Left ventricle myocardium superior (tissue), 1 donor: ENCODE measurements at places on chromosomes 3 and 15. TPM values are rescaled to one million over a fixed set of nuclear protein-coding genes. Genes with fewer than 3 reads are reported as not detected.

DNA sequence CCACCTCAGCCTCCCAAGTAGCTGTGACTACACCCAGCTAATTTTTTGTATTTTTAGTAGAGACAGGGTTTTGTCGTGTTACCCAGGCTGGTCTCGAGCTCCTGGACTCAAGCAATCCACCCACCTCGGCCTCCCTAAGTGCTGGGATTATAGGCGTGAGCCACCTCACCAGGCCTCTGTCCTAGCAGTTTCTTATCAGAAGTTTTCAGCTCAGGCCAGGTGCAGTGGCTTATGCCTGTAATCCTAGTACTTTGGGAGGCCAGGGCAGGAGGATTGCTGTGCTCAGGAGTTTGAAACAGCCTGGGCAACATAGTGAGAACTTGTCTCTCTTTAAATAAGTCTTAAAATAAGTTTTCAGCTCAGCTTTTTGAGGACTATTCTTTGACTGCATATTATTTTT lies 48.4 kb downstream of the SGO1 start:
- no peak for DNase-seq

Gene STRC
- total RNA-seq: not detected

DNA sequence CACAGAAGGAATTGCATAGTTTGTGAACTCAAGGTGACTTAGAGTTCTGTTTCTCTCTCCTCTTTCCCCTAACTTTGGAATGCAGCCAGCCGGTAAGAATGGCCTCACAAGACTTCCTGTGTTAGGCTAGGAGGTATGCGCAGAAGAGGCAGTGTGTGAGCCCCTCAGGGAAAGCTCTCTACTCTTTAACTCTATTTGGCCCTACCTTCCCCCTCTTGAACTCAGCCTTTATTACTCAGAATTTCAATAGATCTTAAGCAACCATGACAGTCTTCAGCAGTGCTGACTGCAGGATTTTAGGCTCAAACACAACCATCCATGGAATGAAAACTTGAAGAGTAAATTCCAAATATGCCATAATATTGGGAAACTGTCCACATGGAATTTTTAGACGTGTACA lies 209.5 kb downstream of the DTWD1 start:
- no peak for DNase-seq

Gene ZNF385D
- 2.8 TPM for total RNA-seq

Gene SLC15A2
- 6.8 TPM for total RNA-seq

GRCh38 chr15:67999320-68000100 lies 54.6 kb upstream of the PIAS1 start:
- DNase-seq: no peak

Gene HIGD1A
- 333 TPM for total RNA-seq

- DNase-seq: peak; percentile 79
Measured at GRCh38 chr15:68930268-68931022, at the start of gene SPESP1. SPESP1 (plus strand) TSS chr15:68930525; CDS start chr15:68930654, 129 bp downstream.

GRCh38 chr15:77528968-77529319 lies 103.8 kb downstream of the LINGO1 start:
- peak; percentile 42 for DNase-seq

GRCh38 chr3:75042941-75043340 lies 428.5 kb upstream of the CNTN3 start:
- DNase-seq: no peak

Gene FOXB1
- total RNA-seq: not detected

DNA sequence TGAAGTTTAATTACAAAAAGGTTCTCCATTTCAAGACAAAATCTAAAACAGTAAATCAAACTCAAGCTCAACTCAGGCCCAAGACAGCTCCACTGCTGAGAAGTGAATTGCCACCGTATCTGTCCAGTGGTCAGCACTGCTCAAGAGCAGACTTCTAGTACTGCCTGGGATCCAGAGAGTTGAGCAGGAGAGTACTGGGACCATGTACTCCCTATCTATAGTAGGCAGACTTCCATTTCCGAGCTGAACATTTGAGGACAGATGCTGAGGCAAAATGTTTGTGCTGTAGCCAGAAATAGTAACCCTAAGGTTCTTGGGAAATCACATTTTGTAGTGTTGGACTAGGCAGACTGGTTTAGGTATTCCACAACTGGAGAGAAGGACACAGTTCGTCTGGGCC lies 44.1 kb downstream of the MRPL3 start:
- DNase-seq: no peak

GRCh38 chr15:33114374-33114717 lies 80.2 kb downstream of the FMN1 start:
- DNase-seq: no peak

DNA sequence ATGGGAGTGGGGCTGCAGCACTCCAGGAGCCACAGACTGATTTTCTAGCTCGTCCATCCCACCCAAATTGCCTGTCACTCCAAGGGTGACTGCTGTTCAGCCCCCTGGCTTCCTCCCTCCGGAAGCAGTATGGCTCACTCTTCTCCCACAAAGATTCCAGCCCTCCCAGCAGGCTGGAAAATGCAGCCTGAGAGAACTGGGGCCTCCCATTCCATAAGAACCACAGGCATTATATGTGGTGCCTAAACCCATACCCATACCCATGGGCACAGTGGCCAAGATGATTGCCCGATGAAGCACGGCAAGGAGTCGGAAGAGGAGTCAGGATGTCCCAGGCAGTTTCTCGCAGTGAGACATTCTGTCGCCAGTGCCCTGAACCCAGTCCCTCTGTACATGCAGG lies 6.0 kb upstream of the VILL start:
- no peak for DNase-seq

Gene AADAC
- total RNA-seq: 0.35 TPM

DNA sequence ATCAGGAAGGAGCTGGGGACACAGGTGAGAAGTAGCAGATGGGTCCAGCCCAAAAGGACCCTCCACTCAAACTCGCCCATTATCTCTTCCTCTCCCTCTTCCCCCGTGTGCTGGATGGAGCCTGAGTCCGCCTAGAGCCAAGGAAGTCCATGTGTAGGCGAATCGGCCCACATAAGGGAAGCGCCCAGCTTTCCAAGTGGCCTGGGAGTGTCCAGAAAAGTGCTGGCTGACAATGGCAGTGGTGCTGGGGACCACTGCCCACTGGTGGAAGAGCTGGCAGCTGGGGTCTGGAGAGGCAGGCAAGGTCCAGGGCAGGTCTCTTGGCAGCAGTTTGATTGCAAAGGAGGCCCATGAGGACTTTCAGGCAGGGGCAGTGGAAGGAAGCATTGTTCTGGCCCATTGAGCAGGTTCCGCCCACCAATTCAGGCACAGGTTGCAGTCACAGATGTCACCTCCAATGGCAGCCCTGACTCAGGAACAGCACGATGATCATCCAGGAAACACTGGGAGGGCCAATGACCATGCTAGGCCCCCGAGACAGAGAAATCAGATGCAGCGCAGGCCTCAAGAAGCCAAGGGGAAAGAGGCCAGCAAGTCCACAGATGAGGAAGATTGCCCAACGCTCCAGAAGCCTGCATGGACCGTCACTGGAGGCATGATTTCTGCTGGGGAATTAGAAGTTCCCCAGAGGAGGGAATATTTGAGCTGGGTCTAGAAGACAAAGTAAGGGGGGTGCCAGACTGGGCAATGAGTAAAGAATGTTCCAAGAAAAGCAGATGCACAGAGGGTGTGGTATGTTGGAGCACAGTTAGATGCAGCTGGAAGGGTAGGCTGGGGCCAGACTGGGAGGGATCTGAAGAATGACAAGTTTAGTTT lies 3.0 kb downstream of the MFGE8 start:
- DNase-seq: peak; percentile 54

GRCh38 chr3:58346368-58346767 lies 13.7 kb downstream of the PXK start:
- no peak for DNase-seq

Gene IL20RB
- 0.12 TPM for total RNA-seq

DNA sequence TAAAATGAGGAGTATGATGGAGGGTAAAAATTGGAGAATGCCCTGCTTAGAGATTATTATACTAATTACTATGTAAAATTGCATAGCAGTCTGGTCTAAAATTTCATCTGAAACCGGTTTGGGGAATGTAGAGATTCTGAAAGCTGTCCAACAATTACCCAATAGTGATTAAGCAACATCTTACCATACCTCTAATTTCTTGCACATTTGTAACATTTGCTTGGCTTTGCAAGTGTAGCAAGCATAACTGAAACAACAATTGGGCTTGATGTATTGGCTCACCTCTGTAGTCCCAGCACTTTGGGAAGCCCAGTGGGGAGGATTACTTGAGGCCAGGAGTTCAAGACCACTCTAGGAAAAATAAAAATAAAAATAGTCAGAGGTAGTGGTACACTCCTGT lies 17.4 kb downstream of the AADACL2 start:
- no peak for DNase-seq

DNA sequence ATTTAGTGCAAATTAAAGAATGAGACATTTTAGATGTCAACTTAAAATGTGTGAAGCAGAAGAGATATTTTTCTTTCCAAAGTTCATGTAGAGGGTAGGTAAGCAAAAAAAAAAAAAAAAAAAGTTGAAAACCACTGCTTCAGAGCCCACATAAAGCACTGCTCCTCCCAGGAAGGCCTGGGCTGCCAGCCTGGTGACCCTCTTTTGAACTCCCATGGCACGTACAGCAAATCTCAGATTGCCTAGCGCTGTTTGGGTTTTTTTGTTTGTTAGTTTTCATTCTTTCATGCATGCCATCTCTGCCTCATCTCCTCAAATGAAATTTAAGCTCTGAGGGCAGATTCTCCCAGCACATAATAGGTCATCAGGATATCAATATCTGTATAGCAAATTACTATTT lies 120.1 kb downstream of the SRGAP3 start:
- no peak for DNase-seq

GRCh38 chr3:46994801-46995731 lies 15.6 kb downstream of the NBEAL2 start:
- no peak for DNase-seq

DNA sequence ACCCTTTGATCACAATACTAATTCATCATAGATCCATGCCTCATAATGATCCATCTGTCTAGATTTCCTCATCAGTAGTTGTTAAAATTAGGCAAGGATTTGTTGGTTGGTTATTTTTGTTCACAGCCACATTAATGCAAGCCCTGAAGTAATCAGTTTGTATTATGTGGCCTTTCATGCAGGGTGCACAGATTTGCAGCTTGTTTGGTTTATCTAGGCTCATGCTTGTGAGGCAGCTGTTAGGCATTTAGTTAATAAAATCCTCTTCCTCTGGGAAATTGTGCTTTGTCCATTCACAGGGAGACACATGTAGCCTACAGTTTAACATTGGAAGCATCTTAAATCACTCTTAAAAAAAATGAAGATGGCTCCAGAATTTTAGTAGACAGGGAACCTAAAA lies 162.8 kb upstream of the ZNF385D start:
- DNase-seq: no peak

DNA sequence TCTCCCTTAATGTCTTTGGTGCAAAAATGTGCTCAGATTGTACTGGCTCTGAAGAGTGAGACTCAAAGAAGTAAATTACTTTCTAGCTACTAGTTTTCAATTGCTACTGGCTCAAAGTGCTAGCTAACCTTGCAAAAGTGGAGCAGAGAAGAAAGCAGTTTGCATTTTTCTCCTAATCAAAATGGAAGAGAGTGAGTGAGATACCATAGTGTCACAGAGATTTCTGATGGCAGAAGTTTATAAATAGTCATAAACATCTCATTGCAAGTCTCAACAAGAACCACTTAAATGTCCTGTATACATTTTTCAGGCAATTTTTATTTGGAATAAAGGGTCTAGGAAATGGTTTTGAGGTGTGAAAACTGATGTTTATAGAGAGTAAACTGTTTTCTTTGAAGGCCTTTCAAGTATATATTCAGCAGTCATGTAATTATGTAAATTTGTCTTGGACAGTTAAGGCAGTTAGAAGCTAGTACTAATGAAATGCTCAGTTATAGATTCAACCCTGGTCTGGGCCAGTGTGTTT lies 237.7 kb upstream of the GOLIM4 start:
- no peak for DNase-seq

GRCh38 chr15:41182266-41182665 lies 48.3 kb downstream of the EXD1 start:
- no peak for DNase-seq

DNA sequence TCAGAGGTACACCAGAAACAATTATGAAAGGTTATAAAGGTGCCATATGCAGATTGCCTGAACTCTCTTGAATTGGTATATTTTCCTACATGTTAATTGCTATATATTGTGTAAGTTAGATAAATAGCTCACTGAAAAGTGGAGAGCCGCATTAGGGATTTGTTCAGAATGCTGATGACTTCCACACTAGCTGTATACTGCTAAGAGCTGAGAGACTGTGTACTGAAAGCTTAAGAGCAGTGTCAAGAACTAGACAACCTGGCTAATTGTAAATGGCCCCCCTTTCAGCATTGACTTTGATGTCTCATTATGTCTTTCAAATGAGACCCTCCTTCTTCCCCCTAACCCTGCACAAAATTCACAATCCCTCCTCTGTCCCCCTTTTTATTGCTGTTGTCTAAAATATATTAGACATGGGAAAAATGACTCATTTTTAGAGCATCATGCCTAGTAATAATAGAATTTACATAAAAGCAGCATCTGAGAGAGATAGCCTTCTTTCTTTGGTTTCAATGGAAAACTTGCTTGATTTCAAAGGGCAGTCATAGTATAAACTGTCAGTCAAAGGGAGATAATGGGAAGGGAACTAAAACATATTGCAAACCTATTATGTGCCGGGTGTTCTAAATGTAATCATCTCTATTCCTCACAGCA lies 34.7 kb upstream of the GREM1 start:
- DNase-seq: no peak
